ENCODE measurements at places on chromosomes 4 and X.

GRCh38 chr4:155705664-155706063 is 39.0 kb downstream of the GUCY1A1 start:
- no peak for DNase-seq

GRCh38 chr4:78166622-78167021 is 109.5 kb downstream of the FRAS1 start:
- no peak for DNase-seq

DNA sequence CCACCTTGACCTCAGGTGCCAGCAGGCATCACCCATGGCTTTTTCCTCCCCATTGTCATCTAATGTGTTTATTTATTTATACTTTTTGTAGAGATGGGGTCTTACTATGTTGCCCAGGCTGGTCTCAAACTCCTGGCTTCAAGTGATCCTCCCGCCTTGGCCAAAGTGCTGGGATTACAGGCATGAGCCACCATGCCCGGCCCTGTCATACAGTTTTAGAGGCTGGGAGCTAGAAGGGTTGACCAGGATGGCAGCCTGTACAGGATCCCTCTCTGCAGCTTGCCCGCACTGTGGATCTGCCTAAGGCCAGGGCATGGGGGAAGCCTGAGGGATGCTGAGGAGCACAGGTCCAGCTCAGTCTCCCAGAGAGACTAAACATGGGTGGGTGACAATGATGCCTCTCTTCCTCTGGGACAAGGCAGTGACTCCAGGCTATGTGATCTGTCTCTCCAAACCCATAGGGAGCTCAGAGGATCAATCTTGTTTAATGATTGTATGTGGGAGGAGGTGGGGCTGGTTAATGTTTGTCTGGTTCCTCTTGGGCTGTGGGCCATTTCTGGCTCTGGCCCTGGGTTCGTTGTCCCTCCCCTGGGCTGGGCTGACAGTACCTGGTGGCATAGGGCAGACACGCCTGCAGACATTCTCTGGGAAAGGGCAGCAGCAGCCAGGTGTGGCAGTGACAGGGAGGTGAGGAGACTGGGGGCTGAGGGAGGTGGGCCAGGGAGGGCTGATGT is 8.3 kb upstream of the GJB1 start:
- DNase-seq: no peak

- DNase-seq: no peak
Observed at GRCh38 chr4:72984351-72984750, 85.2 kb downstream of the COX18 start.

DNA sequence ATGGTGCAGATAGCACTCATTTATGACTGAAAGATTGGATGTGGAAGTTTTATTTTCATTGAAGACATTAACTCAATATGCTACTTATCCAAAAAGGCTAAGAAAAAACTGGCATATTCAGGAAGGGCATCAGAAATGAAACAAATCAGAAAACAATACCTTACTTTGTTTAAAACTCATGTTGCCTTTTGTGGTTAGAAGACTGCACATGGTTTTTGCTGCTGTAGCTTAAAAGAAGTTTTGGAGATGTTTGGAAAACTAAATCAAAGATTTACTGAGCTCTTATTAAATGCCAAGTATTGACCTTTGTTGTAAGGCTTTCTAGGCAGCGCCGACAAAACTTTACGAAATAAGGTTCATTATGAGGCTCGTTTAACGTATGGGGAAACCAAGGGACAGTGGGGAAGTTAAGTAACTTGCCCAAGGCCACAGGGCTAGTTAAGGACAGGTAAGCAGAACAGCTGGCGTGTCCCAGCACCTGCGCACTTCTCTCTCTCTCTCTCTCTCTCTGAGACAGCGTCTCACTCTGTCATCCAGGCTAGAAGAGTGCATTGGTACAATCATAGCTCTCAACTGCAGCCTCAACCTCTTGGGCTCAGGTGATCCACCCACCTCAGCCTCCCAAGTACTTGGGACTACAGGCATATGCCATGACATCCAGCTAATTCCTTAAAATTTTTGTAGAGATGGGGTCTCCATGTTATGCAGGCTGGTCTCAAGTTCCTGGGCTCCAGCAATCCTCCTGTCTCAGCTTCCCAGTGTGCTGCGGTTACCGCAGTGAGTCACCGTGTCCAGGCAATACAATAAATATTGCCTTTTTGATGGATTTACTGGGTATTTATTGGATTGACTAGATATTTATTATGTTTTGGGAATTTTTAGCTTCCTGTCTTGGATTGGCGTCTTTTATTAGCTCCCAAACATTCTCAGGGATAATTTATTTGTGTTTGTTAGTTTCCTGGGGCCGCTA is 16.1 kb downstream of the LRP2BP start:
- DNase-seq: no peak

GRCh38 chrX:80423744-80424143 is 3.5 kb downstream of the TENT5D start:
- no peak for DNase-seq

DNA sequence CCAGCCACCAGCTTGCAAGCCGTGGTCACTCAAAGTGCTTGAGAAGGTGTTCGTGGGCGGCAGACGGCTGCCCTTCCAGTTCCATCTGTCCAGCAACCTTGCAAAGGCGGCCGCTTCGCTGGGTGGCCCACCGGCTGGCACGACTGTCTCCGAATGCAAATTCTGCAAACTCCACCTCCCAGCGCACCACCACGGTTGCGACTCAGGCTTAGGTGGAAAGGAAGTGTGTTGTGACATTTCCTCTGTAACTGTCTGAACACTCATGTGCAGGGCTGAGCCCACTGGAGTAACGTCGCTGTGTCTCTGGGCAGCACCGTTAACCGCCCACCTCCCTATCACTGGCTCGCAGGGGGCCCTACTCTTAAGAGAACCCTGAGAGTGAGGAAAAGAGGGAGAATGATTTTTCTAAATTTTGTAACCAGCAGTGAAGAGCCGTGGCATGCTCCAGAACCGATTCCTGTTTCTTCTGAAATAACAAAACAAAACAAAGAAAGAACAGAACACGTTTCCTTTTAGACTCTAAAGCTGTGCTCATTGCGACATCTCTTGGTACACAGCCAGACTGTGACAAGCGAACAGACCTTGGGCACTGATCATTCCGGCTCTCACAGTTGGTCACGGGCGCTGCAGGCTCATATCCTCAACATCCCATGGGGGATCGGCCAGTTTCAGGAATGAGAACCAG is at the start of gene P2RY8:
TSS of gene P2RY8 (minus strand) at position 155 of the 685 bp plus-strand sequence. CDS start 70,627 bp downstream, outside the sequence.
- no peak for DNase-seq

GRCh38 chr4:145132511-145133098 is 34.5 kb downstream of the ABCE1 start:
- DNase-seq: no peak

DNA sequence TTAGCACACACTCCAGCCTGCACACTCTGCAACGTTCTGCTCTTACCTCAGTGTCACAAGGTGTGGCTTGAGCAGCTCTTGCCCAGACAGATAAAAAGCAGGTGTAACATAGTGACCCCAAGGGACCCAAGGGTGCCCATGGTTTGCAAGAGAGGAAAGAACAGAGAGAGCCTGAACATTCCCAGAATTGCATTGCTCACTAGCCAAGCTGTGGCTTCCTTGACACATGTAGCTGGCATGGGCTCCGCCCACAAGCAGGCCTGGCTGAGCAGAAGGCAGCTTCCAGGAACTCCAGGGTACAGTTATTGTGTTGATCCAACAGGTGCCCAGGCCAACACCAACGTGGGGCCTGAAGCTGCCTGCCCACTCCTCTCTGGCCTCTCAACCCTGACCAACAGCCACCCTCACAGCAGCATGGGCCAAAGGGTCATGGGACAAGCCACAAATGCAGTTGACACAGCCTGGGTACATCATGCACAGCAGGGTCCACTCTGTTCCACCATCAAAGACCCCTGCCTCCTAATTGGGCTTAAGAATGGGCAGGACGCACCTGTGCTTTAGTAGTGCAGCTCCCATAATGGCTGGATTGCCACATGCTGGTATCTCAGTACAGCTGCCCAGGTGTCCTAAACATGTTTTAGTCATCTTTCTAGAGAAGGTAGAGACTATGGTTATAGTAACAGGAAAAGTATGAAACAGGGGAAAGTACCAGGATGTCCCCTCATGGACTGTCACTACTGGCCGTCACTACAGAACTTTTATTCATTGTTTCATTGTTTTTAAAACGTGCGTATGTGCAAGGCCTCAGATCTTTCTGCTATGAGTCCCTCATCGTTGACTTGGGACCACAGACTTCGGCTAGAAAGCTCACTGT is 73.7 kb upstream of the ACSL1 start:
- DNase-seq: no peak

GRCh38 chrX:12962041-12962504 is 12.8 kb upstream of the TMSB4X start:
- DNase-seq: no peak

DNA sequence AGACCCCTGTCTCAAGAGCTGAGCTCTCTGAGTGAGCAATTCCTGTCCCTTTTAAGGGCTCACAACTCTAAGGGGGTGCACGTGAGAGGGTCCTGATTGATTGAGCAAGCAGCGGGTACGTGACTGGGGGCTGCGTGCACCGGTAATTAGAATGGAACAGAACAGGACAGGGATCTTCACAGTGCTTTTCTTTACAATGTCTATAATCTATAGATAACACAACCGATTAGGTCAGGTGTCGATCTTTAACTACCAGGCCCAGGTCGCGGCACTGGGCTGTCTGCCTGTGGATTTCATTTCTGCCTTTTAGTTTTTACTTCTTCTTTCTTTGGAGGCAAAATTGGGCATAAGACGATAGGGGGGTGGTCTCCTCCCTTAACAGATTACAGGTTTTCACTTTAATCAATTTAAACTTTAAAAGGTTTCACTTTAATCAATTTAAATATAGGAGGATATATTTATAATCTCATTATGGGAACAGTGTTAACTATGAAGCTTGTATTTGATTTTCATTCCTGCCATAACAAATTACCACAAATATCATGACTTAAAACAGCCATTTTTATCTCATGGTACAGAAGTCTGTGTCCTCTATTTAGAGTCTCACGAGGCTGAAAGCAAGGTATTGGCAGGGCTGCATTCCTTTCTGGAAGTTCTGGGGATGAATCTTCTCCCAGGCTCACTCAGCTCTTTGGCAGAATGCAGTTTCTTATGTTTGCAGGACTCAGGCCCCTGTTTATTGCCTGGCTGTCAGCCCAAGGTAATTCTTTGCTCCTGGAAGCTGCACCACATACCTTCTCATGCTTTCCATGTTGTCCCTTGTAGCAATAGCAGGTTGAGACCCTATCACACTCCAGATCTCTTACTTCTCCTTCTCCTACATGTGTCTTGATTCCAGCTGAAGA is 5.2 kb downstream of the SPATA4 start:
- no peak for DNase-seq

GRCh38 chrX:130028196-130028595 is 45.8 kb downstream of the BCORL1 start:
- no peak for DNase-seq

- DNase-seq: no peak
Observed at GRCh38 chr4:109833756-109834155, 6.0 kb downstream of the RRH start.

DNA sequence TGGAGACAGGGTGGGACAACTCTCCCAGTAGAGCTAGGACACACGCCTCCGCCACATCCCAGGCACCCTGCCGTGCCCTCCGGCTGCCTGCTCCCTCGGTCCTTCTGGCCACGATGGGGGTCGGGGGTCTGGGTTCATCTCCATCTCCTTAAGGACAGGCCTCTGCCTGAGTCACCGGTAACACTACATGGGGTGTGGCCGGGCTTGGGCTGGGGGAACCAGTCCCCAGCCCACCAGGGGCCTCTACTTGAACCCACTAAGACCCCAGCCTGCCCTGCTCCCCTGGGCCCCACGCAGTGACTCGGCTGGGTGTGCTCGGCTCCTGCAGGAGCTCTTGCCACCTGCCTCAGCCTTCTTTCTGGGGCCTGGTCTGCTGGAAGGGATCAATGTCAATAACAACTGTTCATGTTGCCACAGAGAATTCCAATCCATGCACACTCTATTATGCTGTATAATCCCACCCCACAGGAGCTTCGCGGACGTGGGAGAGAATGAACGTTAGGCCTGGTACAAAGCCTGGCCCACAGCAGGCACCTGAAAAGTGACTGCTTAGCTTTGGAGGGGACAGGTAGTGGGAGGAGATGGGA is 177.7 kb upstream of the PSAPL1 start:
- DNase-seq: no peak

- no peak for DNase-seq
Observed at GRCh38 chrX:24019448-24019847, 7.5 kb downstream of the KLHL15 start.

DNA sequence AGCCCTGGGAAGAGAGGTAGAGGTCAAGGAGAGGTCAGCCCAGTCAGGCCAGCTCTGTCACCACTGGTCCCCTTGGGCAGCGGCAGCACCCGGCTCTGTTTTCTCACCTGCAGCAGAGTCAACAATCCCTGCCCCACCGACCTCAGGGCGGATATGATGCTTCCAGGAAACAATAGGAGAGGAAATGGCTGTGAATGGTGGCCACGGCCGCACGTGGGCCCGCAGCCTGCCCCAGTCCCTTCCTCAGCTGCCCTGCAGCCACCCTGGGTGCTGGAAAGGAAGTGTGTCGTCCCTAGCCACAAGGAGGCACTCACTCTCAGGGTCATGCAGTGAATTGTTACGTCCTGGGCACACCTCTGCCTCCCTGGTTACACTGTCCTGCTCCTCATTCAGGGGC is 92.5 kb upstream of the ENPP6 start:
- no peak for DNase-seq

GRCh38 chrX:128458888-128459287 is 406.7 kb upstream of the ACTRT1 start:
- DNase-seq: no peak

- no peak for DNase-seq
Observed at GRCh38 chrX:150240643-150240970, 122.5 kb upstream of the MAMLD1 start.

- no peak for DNase-seq
Observed at GRCh38 chrX:1480082-1480785, 27.5 kb upstream of the ASMTL start.

- DNase-seq: no peak
Observed at GRCh38 chr4:72022553-72022952, 9.2 kb upstream of the NPFFR2 start.

GRCh38 chr4:78343682-78344081 is 207.9 kb upstream of the ANXA3 start:
- DNase-seq: no peak

- no peak for DNase-seq
Observed at GRCh38 chr4:140103676-140104075, 50.3 kb downstream of the MAML3 start.

DNA sequence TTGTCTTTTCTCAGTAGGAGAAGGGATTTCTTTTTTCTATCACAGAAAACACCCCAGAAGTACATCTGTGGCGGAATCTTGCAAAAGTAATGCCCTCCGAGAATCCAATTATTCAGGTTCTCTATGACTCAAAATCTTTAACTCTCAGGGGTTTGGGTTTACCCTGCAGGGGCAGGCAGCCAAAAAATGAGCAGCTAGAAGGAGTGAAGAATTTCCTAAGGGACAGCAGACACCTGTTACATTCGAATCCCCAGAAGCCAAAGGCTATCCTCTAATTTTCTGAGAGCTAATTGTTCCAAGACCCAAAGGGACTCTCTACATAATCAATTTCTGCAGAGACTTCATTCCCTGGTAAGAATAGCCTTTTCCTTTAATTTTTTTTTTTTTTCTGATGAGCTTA is 27.5 kb upstream of the CBR4 start:
- no peak for DNase-seq

GRCh38 chr4:98411731-98412130 is 150.5 kb downstream of the RAP1GDS1 start:
- no peak for DNase-seq
